ENCODE measurements at places on chromosomes 6 and 20.
A peak's percentile ranks its signal among the peaks of the same experiment; 100 is the strongest.

DNA sequence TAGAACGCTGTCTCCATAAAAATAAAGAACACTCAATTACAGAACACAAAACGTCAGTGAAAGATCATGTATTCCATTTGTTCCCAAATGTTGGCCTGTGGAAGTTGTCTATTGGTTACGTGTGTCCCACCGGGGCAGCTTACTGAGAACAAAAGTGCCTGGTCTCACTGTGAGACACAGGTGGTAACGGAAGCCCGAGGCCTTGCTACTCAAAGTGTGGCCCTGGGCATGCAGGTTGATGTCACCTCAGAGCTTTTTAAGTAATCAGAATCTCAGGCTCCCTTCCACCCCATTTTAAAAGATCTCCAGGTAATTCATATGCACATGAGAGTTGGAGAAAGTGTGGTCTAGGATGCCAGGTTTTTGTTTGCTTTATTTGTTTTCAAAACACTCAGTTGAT lies 422.5 kb upstream of the OPRM1 start:
- DNase-seq, result no peak

DNA sequence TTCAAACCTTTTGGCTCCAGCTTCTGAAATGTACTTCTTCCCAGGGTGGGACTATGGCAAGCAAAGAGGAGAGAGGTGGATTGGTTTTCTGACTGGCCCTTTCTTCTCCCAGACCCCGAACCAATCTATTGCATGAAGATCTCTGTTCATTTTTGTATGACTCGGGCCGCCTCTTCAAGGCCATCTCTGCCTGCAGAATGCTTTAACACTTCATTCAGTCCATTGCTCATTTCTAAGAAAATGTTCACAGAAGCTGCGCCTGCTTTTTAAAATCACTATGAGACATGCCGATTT lies 1.6 kb downstream of the VGLL2 start:
- no peak for DNase-seq

DNA sequence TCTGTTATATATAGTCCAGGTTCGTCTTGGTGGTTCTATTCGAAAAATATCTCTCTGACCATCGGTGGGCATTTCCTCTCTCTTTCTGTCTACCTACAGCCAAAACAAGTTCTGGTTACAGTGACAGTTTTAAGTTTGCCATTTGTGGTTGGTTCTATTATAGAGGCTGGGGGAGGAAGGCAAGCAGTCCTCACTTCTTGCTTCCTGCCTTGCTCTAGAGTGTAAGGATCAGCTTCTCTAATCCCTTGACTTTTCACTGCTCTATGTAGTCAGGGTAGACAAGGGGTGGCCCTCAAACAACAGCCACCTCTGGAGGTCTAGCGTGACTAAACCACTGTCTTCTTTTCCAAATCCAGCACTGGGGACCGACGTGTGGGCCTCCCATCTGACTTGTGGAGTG lies 16.1 kb downstream of the E2F3 start:
- no peak for DNase-seq

GRCh38 chr6:2502096-2502997 lies 248.4 kb downstream of the MYLK4 start:
- DNase-seq, result peak; percentile 40

DNA sequence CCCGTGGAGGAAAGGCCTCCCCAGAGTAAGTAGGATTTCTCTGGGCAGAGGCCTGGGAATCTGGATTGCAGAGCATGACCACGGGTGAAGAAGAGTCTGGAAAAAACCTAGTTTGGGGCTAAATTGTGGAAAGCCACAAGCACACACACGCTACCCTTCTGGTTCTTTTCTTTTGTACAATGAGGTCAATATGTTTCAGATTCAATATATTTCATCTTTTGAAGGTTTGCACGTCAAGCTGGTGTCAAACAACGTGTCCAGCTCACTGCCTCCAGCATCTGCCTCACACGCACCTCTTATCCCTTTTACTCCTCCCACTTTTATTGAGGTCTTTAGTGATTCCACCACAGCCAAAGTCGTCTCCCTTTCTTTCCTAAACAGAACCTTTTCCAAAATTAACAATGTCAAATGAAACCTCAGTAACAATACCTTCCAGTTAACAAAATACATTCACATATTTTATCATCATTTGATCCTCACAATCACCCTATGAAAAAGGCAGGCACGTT lies 773 bp upstream of the EPB41L2 start:
- no peak for DNase-seq

All from RPMI7951 (cell line).